ENCODE measurements at places on chromosomes 4 and X.

GRCh38 chr4:139763672-139764071 lies 98.1 kb downstream of the MGST2 start:
- DNase-seq = no peak

- no peak for DNase-seq
Observed at GRCh38 chr4:52728691-52729240, 22.5 kb downstream of the ERVMER34-1 start.

- no peak for DNase-seq
Observed at GRCh38 chr4:6002492-6002833, 15.8 kb downstream of the C4orf50 start.

DNA sequence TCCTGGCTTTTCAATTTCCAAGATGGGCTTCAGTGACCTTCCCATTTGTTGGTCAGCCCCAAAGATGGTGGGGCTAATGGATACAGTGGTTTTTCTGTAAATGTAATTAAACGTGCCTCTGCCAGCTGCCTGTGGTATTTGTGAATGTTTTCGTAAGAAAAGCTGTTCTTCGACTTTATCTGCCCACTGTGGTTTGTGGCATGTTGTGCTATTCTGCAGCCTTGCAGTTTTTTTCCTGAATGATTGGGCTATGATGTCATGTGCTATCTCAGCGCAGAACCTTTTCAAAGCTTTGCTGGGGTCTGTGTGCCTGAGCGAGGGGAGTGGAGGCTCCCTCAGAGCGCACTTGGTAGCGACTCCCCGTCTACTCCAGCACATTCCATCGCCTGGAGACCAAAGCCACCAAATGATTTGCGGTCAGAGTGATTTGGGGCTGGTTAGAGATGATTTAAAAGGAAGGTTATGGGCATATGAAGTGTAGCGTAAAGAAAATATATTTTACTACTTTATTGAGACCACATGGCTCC lies 137.5 kb downstream of the PALLD start:
- DNase-seq = no peak

GRCh38 chrX:115968436-115969252 lies 201.9 kb upstream of the AGTR2 start:
- no peak for DNase-seq

GRCh38 chrX:12139934-12140611 lies 1.8 kb downstream of the FRMPD4 start:
- no peak for DNase-seq

DNA sequence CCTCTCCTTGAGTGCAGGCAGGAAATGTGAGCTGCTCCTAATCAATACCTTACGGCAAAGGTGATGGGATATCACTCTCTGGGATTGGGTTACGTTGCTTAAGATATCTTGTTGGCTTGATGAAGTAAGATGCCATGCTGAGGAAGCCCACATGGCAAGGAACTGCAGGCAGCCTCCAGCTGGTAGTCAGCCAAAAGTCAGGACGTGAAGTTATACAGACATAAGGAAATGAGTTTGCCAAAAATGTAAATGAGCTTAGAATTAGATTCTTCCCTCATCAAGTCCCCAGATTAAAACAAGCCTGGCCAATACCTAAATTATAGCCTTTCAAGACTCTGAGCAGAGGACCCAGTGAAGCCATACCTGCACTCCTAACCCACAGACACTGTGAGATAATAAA lies 155.0 kb downstream of the QDPR start:
- DNase-seq = no peak

- no peak for DNase-seq
Observed at GRCh38 chr4:13328591-13328990, 155.5 kb downstream of the RAB28 start.

- no peak for DNase-seq
Observed at GRCh38 chr4:122152711-122153226, 638 bp downstream of the BLTP1 start.

DNA sequence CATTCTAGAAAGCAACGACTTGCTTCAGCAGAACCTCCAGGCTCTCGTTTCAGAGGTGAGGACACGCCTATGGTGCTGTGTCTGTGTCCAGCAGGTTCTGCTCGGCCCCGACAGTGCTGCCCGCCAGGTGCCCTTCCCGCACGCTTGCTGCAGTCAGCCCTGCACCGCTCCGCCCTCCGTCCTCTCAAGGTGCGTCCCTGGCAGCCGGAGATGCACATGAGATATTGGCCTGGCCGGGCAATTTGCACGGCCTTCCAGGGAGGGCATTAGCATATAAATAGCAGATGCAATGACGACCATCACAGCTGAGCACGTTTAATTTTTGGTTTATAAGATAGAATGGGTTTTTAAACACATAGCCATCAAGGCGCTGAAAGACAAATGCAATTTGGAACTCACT lies 14.4 kb downstream of the UVSSA start:
- no peak for DNase-seq

DNA sequence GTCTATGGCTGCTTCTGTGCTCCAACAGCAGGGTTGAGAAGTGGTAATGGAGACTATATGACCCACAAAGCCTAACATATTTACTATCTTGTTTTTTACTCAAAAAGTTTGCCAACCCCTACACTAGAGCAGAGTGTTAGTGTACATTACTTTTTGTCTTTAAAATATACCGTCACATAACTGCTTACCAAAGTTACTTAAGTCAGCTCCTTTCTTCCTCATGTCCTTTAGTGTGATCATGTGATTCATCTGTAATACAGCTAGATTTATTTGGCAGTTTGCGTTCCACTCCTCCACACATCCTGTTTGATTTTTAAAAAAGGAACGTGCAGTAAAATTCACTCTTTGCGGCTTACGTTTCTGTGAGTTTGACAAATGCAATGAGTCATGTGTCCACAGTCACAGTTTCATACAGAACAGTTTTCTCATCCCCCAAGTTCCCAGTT lies 162.4 kb upstream of the GPRIN3 start:
- no peak for DNase-seq

GRCh38 chr4:57168982-57169381 lies 58.8 kb upstream of the IGFBP7 start:
- DNase-seq = no peak

- DNase-seq = no peak
Observed at GRCh38 chr4:153637201-153637600, 46.9 kb upstream of the TLR2 start.

DNA sequence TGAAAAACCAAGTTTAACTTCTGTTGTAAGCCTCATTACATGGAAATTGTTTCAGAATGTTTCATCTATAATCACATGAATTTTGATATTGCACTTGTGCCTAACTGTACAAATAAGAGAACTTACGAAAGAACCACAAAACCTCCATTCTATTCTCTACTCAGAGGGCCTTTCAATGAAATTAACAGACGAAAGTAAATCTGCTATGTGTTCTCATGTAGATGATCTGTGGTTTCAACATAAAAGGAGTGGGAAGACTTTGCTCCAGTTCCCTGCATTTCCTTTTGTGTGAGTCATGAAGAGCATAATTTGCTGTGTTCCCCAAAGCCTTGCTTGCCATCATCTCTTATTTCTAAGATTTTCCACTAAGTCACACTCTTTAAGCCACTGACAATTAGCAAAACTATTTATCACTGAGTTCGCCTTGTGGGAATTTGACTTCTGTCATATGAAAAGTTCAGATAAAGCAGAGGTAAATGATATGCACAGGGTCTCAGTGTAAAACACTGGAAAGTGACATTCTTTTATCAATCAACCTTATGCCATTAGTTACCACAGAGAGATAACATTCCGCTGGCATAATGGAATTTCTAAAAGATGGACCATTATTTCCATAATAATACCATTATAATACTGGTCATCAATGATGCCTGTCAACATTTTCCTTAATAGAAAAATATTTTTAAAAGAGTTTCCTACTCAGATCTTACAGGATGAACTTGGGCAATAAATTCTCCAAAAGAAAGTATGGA lies 329.8 kb downstream of the NR3C2 start:
- no peak for DNase-seq

DNA sequence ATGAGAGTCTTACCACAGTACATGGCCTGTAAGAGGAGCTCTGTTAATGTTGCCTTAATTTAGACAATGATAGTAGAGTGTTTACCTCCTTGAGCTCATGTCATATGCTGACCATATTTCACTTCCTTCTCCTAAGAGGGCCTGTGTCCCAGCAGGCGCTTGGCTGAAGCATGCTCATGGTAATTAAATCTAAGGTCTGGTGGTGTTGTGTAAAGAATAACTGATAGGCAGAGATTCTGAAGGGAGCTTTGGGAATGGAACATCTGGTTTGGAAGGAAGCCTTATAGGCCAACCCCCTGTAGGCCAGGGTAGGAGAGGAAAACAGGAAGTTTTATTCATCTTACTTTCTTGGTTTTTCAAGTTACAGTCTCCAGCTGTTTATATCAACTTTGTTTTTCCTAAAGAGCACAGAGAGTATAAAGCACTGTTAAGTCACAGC lies 300.2 kb downstream of the USP46 start:
- no peak for DNase-seq

- DNase-seq = no peak
Observed at GRCh38 chr4:145814246-145814645, 124.4 kb downstream of the ZNF827 start.

GRCh38 chrX:152641996-152642395 lies 4.3 kb downstream of the GABRQ start:
- no peak for DNase-seq

DNA sequence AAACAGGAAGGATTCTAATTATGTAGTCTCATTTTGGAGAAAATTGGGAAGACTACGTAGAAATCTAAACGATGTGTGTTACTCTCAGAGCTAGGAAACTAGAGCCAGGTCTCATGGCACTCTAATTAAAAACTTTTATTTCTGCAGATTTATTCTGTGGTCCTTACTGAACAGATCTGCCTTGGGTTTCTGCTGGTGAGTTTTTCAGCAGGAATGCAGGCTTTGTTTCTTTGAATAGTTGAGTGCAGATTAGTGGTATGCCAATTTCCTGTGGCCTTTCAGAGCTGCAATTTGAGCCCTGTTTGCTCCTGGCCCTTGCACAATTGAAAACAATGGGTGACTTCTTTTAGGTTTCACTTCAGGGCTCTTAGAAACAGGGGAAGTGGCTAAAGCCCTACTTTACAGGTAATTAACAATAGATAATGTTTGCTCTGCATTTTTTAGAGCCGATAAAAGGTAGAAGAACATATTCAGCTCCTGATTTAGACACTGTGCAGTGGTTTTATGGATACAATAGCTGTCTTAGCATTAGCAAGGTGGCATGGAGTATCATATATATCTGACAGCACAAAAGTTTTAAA lies 21.8 kb downstream of the SPRY1 start:
- DNase-seq = no peak

GRCh38 chr4:28518561-28519165 lies 1658.0 kb downstream of the STIM2 start:
- DNase-seq = no peak

GRCh38 chrX:113275804-113276203 lies 435.2 kb upstream of the AMOT start:
- no peak for DNase-seq

Measured in stimulated activated CD4-positive, alpha-beta T cell treated with anti-CD3 and anti-CD28 coated beads, Interleukin-1b, Interleukin-23, amount 100 ng/mL, for 1 hour (primary cell).